Gastroesophageal sphincter (tissue), 4 donors: ENCODE measurements at places on chromosomes 13 and 19. TPM values are rescaled to one million over a fixed set of nuclear protein-coding genes. Genes with fewer than 3 reads are reported as not detected.

B9D2 gene
- 5.2 TPM for total RNA-seq

DACH1 gene
- total RNA-seq: 1.1 TPM

ZNF530 gene
- 6.3 TPM for total RNA-seq

- H3K4me3 ChIP-seq: no peak overlapping the region
- H3K27ac ChIP-seq: no peak overlapping the region
- ATAC-seq: no peak
- H3K27me3 ChIP-seq: no peaks in the 10 kb centered on the region
Measured at GRCh38 chr13:66296328-66296727, 933.8 kb downstream of the PCDH9 start.

DNA sequence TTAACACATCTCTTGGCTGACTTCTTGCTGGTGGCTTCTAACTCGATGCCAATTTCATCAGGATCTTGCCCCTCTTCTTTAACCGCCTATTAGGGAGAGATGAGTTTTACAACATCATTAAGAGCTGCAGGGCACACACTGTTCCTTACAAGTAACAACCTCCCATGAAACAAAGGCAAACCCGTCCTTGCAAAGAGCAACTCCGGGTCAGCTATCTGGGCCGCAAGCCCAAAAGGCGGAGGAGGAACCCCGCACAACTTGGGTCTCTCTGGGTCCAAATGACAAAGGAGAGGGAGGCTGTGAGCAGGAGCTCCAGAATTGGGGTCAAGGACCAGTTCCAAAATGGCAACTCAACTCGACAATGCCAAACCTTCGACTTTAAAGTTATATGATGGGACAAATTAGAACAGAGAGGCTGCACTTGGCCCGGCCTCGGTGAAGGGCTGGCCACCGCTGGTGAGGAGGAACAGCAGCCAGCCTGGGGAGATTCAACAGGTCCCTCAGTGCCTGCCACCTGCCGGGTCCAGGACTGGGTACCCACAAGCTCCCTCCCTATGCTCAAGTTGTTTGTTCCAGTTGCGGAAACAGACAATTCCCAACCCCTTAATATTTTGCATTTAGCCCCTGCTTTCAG, 1.1 kb downstream of the SAFB2 start:
- no peaks in the 10 kb centered on the region for H3K36me3 ChIP-seq
- no peaks in the 10 kb centered on the region for H3K27me3 ChIP-seq
- peaks cover 73% of the 10 kb centered on the region for H3K4me1 ChIP-seq

DNA sequence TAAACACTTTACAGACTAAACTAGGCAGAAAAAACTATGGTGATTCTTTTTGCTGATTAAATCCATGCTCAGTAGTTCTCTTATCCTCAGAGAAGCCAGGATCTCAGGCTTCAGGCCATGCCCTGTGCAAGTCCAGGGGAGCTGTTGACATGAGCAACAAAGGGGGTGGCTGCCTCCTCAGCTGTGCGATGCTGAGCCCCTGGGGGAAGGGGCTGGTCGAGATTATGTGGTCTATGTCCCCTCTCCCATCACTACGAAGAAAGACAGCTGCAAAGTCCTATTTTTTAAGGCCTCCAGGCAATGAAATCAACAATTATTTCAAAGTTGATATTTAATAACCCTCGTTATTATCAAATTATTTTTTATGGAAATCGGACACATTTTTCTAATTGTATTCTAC, 37.0 kb downstream of the IRS2 start:
- H3K36me3 ChIP-seq: no peaks in the 10 kb centered on the region
- H3K27me3 ChIP-seq: no peaks in the 10 kb centered on the region
- ATAC-seq: no peak
- H3K4me1 ChIP-seq: no peaks in the 10 kb centered on the region

- H3K36me3 ChIP-seq: no peaks in the 10 kb centered on the region
- H3K4me1 ChIP-seq: no peaks in the 10 kb centered on the region
- H3K27ac ChIP-seq: no peak overlapping the region
- ATAC-seq: no peak
Measured at GRCh38 chr13:108049211-108049610, 166.1 kb downstream of the LIG4 start.

- peak overlapping the region; percentile 96 for H3K27ac ChIP-seq
- no peak for ATAC-seq
- H3K4me1 ChIP-seq: no peaks in the 10 kb centered on the region
- H3K27me3 ChIP-seq: no peaks in the 10 kb centered on the region
- H3K36me3 ChIP-seq: no peaks in the 10 kb centered on the region
Measured at GRCh38 chr19:19900139-19900728, 512 bp upstream of the ZNF93 start.
